ENCODE measurements at places on chromosomes 3 and 15.

GRCh38 chr3:107028086-107028485, 349.2 kb upstream of the CCDC54 start:
- no peak for DNase-seq

- DNase-seq, result no peak
Observed at GRCh38 chr3:87694678-87695077, 364.1 kb downstream of the CGGBP1 start.

DNA sequence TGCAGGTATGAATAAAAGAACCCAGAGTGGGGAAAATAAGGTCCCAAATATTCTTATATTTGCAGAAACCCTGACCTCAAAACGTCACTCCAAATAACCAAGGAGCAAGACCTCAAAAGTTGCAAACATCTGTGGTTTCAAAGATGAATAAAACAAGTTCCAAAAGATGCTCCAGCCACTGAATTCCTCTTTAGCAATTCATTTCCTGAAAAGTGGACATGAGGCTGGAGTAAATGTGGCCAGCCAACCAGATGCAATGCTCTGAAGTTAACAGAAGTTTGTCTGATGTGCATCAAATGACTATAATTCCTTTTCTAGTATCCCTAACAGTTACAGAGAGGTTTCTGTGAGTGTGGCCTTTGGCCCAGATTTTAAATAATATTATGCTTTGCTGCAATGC, 71.2 kb upstream of the WNT5A start:
- no peak for DNase-seq

- no peak for DNase-seq
Observed at GRCh38 chr3:170905862-170906261, 2.6 kb downstream of the EIF5A2 start.

DNA sequence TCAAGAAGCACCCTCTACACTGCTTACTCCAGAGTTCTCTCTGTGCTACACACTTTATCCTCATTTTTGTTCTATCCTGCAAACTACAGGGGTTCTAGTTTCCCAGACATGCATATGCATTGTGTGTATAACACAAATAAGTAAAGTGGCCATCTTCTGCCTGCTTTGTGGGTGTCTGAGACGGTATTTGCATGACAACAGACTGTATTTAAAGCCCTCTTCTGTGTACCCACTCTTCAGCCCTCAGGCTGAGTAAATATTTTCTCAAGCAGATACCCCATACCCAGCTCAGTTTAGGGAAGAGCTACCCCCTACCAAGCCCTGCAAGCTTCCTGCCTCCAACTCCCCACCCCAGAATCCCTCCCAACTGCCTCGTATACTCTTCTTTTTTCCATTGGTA, 31.7 kb downstream of the SYNPR start:
- DNase-seq, result no peak

GRCh38 chr3:39407259-39407629, 724 bp downstream of the RPSA start:
- DNase-seq, result peak; percentile 5

Data from DMS53 (cell line).